Stimulated activated CD8-positive, alpha-beta memory T cell treated with anti-CD3 and anti-CD28 coated beads, Interleukin-2, amount 100 ng/mL, for 48 hours (primary cell): ENCODE measurements at places on chromosomes 16 and 17.

DNA sequence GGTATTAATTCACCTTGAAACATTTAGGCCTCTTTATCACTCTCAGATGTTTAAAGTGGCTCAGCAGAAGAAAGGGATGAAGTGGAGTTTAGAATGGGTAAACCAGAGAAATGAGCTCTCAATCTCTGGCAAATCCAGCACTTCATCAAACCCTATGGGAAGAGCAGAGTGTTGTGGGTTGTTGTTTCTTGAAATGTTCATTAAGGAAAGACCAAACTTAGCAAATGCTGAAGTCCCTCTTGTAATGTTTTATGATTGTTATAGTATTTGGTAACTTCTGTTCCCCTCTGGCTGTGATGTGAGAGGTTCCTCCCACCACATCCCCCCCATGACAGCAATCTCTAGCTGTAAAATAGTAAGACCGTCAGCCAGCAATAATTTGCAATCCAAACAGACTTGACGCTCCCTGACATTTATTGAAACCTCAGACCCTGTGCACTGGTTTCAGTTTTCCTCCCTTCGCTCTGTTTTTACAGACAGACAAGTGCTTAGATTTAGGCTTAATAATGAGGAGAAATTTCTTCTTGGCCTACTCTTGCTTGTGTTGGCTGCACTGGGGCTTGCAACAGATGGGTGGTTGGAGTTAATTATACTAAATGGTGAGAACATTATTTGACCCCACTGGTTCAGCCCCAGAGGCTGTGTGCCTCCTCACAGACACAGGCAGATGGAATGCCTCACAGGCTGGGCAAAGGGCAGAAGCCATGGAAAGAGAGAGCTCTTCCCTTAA is 609.4 kb upstream of the SOX9 start:
- no peak for DNase-seq

DNA sequence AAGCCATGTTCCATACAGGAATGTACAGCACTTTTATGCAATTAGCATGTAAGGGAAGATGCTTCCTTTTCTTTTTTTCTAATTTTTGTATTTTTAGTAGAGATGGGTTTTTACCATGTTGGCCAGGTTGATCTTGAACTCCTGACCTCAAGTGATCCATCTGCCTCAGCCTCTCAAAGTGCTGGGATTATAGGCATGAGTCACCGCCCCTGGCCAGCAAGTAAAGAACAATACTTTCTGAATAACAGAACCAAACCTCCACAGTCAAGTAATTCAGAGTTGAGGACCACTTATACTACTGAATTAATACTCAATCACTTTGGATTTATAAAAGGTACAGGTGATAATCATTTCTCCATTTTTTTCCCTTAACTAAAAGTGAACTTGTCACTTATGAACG is 13.0 kb downstream of the C16orf87 start:
- no peak for DNase-seq

GRCh38 chr16:49414671-49415070 is 41.1 kb downstream of the C16orf78 start:
- DNase-seq, result no peak

GRCh38 chr17:61002316-61002736 is 324.7 kb downstream of the BCAS3 start:
- no peak for DNase-seq

DNA sequence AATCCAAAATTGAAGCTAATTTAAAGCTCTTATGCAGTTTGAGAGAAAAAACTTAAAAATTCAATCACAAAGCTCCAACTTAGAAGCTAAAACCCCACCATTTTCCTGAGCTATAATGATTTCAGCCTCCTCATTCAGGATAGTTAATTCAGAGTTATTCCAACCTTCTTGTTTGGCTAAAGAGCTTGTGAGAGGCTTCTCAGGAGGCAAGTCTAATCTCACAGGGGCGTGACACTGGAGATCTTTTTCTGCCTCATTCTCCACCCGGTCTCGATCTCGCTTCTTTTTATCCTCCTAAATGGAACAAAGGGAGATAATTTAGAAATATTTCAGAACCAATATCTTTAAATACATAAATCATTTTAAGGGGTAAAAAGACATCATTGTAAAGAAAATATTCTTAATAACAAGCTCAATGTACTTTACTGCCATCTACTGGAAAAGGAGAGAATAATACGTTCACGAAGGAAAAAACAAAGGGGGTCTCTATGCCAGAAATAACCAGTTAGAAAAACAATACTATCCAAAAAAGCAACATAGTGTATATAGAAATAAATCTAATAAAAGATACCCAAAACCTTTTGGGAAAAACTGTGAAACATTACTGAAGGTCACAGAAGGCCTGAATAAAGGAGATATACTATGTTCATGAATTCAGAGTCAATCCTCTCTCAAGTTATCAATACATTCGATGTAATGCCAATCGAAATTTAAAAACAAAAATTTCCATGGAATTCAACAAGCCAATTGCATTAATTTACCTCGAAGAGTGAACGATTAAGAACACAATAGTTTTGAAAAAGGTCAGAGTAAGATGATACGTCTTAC is 13.9 kb downstream of the BRD7 start:
- no peak for DNase-seq

- no peak for DNase-seq
Measured at GRCh38 chr16:82042144-82042543, 7.1 kb downstream of the HSD17B2 start.

GRCh38 chr16:68082629-68083238 is 2.4 kb upstream of the NFATC3 start:
- no peak for DNase-seq

DNA sequence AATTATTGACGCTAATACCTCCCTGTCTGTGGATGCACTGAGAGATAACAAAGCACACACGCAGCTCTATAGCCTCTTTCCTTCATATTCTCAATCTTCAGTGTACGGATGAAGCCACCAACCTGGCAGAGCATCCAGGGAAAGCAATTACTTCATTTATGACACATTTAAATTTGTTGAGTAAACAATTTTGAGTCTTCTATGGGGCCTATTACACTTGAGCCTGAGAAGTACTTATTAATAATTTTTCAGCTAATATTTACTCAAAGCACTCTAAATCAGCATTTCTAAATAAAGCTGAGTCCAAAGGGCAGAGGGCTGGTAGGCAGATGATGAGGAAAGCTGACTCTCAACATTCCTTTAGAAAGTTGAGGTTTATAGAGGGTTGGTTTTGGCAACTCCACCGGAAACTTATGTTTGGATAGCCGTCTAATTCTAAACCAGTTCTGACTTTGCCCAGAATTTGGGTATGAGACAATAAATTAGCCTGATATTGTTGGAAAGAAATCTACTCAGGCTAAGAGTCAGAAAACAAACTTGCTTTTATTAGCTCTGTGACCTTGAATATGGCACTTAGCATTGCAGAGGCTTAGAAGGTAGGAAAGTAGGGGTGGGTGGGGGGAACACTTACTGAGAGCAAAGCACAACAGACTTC is 643.5 kb downstream of the CDH11 start:
- no peak for DNase-seq

- DNase-seq, result no peak
Measured at GRCh38 chr16:12176051-12176450, 199.5 kb downstream of the SNX29 start.

DNA sequence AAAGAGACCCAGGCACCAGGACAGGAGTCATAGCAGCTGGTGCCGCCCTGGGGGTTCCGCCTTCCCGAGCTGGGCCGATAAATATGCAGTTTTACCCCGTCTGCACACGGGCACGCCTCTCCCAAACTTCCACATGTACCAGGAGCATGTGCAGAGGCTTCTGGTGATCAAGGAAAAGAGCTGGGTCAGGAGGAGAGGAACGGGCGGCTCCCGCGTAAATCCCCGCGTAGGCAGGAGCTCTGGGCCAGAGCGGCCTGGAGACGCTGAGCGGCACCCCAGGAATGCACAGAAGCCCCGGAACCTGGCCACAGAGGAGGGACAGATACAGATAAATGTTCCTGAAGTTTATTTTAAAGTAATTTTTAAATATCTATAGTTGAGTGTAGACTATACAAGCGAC is 46.6 kb upstream of the METRNL start:
- DNase-seq, result no peak

- no peak for DNase-seq
Measured at GRCh38 chr17:3256575-3256974, 41.6 kb downstream of the OR3A1 start.

DNA sequence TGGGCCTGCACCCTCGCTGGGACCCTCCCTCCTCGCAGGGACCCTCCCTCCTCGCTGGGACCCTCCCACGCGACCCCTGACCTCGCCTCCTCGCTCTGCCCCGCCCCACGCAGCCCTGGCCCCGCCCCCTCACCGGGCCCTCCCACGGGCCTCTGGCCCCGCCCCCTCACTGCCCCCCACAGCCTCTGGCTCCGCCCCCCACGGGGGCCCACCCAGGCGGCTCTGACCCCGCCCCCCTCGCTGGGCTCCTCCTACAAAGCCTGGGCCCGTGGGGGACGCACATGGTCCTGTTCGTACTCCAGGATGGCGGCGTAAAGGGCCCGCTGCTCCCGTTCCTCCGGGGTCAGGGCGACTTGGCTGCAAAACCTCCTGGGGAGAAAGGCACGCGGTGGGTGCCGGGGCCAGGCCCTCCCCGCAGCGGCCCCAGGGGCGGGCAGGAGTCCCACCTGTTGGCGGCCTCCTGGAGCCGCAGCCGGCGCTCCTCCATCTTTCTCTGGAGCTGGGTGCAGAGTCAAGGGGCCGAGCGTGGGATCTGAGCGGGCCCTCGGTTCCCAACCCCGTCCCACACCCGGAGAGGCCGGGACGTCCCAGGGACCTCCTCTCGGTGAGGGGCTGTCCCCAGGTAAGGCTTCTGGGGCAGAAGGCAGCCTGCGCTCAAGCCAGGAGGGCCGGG is 9.0 kb downstream of the VPS9D1 start:
- peak; percentile 82 for DNase-seq

DNA sequence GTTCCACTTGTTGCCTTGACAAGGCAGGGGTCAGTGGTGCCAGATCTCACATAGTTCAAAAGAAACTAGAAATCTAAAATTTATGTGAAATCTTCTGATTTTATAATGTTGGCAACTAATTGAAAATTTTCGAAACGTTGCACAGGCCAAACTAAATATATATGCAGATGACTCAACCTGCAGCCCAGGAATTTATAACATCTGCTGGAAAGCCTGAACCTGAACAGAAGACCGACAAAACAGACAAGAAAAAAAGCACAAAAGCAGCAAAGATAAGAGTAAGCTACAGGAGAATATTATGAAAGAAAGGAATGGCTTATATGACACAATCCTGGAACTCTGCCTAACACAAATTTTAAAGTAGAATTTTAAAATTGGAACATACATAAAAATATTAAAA is 207.6 kb downstream of the CEP112 start:
- DNase-seq, result no peak

DNA sequence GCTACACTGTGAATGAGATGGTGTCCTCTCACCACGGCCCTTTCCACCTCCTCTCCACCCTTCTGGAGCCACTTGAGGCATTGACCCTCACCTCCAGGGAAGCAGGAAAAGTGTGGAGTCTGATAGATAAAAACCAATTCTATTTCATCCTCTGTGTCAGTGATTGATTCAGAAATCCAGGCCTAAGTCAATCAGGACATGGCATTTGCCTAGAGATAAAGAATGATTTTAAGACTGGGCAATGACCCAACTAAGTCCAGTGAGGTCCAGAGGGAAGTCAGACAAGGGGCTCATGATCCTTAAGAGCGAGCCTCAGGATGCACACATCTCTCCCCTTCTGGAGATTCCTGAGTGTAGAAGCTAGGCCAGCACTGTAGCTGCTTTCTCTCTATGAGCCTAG is 41.1 kb upstream of the TNRC6A start:
- DNase-seq, result no peak

GRCh38 chr16:7148606-7149005 is 184.0 kb upstream of the RBFOX1 start:
- no peak for DNase-seq

- DNase-seq, result no peak
Measured at GRCh38 chr16:88914750-88915368, 48.4 kb upstream of the PABPN1L start.

DNA sequence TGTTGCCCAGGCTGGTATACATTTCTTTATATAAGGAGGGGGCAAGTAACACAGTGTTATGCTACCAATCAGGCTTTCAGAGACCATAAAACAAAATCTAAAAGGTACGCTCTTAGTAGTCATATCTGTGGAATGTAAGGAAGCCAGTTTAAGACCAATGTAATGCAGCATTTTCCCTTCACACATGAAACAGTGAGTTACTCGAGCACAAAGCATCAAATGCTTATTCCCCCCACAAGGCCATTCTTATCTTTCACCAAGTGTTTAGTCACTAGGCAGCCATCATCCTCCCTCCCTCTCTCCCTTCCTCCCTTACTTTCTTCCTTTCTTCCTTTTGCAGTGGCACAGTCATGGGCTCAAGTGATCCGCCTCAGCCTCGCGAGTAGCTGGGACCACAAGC is 12.8 kb downstream of the HMOX2 start:
- no peak for DNase-seq
